ENCODE measurements at places on chromosomes 6 and 20.

- no peak for DNase-seq
These were observed 34.8 kb downstream of the SLC35D3 start for GRCh38 chr6:136956590-136957544.

- DNase-seq: no peak
These were observed 40.8 kb downstream of the SMAP1 start for GRCh38 chr6:70708448-70708847.

GRCh38 chr20:41098703-41099250 lies 38.6 kb upstream of the PLCG1 start:
- DNase-seq: no peak

GRCh38 chr6:21769405-21769861 lies 175.9 kb downstream of the SOX4 start:
- DNase-seq: no peak

GRCh38 chr20:17281478-17281877 lies 54.6 kb downstream of the PCSK2 start:
- DNase-seq: no peak

DNA sequence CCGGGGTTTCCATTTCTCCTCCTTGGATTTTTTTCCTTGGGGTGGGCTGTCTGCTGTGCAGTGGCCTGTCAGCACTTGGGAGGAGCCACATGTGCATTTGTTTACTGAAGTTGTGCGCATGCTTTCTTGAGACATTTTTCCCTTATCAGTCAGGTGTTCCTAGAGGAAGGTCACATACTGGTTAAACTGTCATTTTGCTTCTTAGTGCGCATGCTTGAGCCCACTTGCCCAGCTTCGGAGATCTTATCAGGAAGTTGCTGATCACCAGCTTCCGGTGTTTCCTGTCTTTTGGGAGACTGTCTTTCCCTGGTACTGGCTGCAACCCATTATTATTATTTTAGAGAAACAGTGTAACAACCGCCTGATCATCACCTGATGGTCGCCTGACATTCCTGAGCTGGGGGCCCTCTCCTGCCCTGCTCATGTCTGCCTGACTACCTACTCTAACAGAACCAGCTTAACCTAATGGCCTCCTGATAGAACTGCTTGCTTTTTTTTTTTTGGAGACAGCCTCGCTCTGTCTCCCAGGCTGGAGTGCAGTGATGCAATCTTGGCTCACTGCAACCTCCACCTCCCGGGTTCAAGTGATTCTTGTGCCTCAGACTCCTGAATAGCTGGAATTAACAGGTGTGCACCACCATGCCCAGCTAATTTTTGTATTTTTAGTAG lies 378 bp upstream of the ERVFRD-1 start:
- no peak for DNase-seq

Data from stimulated activated CD8-positive, alpha-beta memory T cell treated with anti-CD3 and anti-CD28 coated beads, Interleukin-15, amount 100 ng/mL, for 24 hours (primary cell).